ENCODE measurements at places on chromosomes 7 and 10.

DNA sequence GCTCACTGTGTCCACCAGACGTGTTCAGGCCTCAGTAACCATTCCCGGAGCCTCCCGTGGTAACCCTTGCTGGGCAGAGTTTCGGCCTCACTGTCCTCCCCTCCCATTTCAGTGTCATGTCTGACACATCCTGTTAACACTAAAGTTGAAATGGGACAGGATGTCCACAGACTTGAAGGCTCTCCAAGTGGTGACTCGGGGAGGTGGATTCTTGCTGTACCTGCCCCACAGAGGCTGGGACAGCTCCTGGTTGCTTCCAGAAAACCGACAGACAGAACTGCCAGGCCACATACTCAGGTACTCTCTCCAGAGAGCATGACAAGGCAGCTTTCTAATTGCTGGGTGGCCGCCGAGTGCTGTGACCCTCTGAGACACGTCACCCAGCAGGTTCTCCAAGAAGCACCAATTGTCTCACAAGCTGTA is 17.9 kb upstream of the CYTH3 start:
- no peak for DNase-seq

DNA sequence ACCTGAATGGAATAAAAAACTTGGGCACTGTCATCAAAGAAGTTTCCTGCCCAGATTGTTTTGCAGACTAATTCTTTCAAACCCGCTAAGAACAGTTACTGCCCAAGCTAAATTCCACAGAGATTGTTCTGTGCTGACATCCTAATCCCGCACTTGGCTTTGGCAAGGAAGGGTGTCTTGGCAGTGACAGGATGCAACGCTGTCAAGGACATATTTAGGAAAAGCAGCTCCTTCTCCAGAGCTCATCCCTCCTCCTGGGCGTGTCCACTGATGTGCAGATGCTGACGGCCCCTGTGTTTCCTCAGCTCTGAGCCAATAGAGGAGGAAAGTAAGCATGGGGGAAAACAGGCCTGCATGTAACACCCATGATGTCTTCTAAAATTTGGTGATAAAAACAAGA is 74.2 kb downstream of the EEPD1 start:
- no peak for DNase-seq

- no peak for DNase-seq
Measured at GRCh38 chr7:151984612-151985011, 28.4 kb downstream of the GALNTL5 start.

DNA sequence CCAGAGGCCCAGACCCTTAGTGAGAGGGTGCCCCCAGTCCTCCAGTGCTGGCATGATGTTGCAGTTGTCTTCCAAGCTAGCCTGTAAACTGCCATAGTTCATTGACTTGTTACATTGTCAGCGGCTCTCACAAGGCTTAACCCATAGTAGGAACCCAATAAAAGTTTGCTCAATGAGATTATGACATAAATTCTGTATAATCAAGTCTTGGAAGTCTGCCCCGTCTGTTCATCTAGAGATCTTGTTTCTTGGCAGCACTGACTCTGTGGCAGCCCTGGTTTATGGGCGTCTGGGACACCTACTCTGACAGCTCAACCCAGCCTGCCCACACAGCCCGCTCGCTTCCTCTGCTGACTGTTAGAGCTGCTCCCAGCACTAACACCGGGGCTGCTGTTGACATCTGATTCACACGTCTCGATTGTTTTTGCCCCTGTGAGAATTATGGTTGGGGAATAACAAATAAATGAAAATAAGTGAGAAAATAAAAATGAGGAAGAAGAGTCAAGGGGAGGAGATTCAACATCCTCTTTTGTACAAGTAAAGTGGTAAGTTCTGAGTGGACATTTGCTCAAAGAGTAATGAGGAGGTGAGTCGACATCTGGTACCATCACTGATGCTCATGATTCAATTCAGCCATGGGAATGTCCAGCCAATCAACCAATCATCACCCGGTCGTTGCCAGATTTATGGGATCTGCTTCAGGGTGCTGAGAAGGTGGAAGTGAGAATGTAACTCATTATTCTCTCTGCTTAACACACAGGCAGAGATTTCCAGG is 160.8 kb downstream of the SPAG6 start:
- DNase-seq = no peak

GRCh38 chr10:14616955-14617730 is 157.6 kb downstream of the FAM107B start:
- DNase-seq = no peak

- DNase-seq = no peak
Measured at GRCh38 chr7:85806321-85806720, 619.5 kb upstream of the SEMA3D start.

DNA sequence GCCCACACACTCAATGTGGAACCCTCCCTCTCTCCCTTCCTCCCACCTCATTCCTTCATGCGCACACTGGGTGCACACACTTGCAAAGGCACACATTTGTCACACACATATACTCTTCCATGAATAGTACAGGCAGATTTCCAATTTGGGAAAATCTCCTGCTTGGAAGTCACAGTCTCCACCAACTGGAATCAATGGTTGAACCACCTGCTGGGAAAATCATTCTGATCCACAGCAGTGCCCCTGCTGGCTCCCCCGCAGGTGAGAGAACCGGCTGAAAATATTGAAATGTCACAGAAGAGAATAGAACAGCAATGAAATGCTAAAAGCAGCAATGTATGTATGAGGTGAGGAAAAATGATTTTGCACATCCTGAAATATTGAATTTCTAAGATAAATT is 232.7 kb downstream of the ADAM12 start:
- no peak for DNase-seq

- no peak for DNase-seq
Measured at GRCh38 chr7:43553999-43554398, 28.9 kb upstream of the STK17A start.

DNA sequence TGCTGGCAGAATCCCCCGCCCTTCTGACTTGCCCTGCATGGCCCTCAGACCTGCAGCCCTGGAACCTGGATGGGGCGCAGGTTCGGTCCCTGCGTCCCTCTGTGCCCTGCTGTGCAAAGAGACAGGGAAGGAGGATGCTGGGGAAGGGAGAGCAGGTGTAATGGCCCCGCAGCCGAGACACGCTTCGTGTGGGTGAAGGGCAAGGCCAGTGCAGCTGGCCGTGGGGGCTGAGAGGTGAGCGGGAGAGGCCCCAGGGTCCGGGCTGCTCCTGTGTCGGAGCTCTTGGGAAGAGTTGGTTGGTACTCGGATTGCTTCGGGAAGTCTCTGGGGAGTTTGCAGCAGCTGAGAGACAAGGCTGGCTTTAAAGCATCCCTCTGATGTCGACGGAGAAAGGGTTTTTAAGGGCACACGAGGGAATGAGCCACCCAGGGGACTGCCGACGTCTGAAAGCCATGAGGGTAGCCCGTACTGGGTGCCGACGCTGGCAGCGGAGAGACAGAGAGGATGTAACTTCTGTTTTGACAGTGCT is 6.5 kb downstream of the ELFN1 start:
- DNase-seq = no peak

- peak; percentile 9 for DNase-seq
Measured at GRCh38 chr7:139016931-139017511, 18.8 kb downstream of the ZC3HAV1L start.

DNA sequence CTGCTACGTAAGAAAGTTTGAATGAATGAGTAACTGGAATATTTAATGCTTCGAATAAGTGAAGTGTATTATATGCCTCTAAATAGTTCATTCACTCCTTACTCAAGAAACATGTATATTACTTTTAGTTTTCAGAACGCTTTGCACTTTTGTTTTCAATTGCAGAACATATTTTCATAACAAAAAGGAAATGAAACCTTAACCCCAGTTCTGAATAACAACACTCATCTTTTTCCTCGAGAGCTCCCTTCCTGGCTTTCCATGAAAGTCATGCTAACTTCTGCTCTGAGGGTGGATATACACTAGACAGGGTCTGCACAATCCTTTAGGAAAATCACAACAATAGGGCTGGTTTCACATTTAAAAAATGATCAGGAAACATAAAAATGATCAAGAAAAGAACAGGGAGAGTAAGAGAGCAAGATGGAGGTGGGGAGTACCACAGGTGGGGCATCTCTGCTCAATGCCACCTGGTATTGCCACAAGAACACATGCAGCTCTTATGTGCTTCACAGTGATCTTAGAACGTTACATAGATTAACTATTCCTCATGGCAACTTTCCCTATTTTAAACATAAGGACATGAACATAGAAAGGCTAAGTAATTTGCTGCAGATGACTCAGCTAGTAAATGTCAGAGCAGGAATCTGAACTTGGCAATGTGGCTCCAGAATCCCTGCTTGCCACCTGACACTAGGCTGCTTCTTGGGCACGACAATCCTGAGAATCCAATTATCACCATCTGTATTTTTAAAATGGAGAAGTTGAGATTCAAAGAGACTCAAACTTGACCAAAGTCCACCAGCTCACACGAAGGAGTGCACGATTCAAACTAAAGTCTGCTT is 219.5 kb upstream of the AOAH start:
- DNase-seq = no peak

DNA sequence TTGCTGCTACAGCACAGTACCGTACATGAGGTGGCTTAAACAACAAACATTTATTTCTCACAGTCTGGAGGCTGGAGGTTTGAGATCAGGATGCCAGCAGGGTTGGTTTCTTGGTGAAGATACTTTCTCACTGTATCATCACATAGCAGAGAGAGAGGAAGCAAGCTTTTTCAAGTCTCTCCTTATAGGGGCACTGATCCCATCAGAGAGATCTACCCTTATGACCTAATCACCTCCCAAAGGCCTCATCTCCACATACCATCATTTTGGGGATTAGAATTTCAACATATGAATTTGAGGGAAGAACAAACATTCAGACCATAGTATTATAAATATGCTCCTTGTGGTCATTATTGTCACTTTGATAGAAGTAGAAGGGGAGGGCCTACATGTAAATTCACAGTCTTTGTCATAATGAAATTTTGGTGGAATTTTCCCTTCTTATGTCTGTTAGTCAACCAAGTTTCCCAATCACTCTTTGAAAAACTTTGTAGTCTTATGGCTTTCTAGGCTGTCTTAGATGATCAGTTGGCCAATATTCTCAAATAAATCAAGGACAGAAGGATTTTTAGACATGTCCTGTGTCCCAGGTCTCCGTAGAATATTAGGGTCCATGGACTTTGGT is 606.2 kb downstream of the LRMDA start:
- DNase-seq = no peak

GRCh38 chr7:150374026-150374425 is 5.1 kb upstream of the ZNF775 start:
- DNase-seq = no peak

DNA sequence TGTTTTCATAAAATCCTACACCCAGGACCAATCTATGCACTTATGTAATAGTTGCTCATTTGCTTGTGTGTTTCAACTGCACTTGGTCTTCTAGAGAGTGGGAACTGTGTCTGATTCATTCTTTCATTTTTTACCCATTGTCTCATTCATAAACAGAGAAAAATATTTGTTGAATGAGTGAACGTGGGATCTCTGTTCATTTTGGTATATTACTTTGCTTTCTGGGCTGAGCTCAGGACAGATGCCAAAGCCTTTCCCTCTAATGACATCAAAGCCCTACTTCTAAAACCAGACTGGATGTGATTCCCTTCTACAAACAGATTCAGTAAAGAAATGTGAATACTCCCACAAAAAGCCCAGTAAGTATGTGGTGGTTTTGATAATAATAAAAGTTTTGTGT is 145.2 kb downstream of the ST7 start:
- DNase-seq = no peak

- no peak for DNase-seq
Measured at GRCh38 chr10:61937631-61938351, 36.3 kb downstream of the ARID5B start.

GRCh38 chr10:2509081-2509531 is 558.2 kb upstream of the PFKP start:
- DNase-seq = no peak

All from T-helper 22 cell (primary cell).